ENCODE measurements at places on chromosomes 12 and 14. TPM values are rescaled to one million over a fixed set of nuclear protein-coding genes. Genes with fewer than 3 reads are reported as not detected.
A peak's percentile ranks its signal among the peaks of the same experiment; 100 is the strongest.

DNA sequence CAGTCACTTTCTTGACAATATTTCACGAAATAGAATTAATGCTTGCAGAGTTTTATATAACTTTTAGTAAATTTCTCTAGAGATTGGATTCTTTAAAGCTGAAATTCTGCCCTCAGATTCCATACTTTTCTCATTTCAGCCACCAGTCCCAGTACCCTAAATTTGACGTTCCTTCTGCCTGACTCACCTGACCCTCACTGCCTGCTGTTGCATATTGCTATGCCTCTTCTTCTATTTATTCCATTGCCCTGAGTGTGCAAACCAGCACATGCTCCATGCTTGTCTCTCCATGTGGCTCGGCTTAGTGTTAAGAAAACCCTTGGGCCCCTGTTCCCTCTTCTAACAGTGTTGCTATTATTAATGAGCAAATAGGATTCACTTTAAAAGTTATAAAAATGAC lies 533.3 kb downstream of the LRFN5 start:
- no peak for DNase-seq

DNA sequence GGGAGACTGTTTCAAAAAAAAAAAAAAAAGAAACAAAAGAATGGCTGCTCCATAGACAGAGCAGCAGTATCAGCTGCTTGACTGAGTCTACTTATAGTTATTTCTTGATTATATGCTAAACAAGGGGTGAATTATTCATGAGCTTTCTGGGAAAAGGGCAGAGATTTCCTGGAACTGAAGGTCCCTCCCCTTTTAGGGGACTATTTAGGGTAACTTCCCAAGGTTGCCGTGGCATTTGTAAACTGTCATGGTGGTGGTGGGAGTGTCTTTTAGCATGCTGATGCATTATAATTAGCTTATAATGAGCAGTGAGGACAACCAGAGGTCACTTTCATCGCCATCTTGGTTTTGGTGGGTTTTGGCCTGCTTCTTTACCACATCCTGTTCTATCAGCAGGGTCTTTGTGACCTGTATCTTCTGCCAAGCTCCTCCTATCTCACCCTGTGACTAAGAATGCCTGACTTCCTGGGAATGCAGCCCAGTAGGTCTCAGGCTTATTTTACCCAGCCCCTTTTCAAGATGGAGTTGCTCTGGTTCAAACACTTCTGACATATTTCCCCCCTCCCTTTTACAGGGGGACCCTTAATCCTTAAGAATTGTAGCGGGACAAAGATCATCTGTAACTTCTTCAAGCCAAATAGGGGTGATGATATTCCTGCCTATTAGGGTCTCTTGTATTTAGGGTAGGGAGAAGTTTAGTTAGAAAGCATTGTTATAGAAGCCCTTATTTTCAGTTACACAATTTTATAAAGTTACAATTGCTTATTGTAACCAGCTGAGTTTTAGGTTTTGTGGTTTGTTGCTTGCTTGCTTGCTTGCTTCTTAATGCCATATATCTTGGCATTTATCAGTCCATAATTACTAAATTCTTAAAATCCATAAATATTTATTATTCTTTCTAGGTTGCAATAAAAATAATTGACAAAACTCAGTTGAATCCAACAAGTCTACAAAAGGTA lies 42.5 kb downstream of the MARK3 start:
- peak; percentile 47 for DNase-seq

DNA sequence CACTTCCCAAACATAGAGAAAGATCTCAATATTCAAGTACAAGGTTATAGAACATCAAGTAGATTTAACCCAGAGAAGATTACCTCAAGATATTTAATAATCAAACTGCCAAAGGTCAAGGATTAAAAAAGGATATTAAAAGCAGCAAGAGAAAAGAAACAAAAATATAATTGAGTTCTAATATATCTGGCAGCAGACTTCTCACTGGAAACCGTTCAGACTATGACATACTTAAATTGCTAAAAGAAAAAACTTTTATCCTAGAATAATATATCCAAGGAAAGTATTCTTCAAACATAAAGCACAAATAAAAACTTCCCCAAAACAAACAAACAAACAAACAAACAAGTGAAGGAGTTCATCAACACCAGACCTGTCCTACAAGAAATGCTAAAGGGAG lies 92.4 kb downstream of the FSCB start:
- no peak for DNase-seq

GRCh38 chr12:76852106-76852505 lies 26.7 kb downstream of the CSRP2 start:
- DNase-seq: no peak

DNA sequence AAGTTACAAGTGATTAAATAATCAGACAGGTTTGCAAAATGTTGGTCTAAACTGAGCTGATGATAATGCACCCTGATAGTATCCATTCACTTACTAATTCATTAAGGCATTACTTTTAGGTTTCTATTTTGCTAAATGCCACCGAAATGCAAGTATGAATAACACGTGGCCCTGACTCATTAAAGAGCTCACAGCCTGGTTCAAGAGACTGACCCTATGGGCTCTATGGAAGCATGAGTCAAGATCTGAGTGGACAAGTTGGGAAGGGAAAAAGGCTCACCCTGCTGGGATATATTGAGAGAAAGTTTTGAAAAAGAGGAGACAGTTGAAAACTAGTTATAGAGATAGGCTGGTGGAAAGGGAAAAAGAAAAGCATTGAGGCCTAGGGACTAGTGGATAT lies 14.8 kb upstream of the LRRC9 start:
- no peak for DNase-seq

DNA sequence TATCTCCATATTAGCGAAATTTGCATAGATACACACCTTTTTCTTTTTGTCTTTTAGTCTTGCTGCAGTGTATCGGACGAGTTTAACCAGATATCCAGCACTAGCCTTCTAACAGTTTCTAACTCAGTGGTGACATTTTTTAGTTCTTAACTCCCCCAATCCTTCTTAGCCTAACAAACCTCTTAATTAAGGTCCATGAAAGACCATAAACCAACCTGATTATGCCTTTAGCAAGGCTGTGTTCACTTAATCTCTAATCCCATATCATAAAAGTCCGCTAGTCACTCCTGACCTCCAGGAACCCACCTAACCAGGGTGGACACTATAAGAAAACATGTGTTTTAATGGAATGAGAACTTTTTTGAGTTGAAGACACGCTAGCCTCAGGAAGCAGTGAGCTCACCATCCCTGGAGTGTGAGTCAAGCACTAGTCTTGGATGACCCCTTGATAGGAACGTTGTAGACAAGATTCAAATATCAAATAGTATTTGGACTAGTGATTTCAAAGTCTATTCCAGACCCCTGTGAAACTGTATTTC lies 9.5 kb downstream of the CDKN1B start:
- no peak for DNase-seq

GRCh38 chr12:114690267-114691135 lies 6.5 kb upstream of the TBX3 start:
- no peak for DNase-seq

GRCh38 chr12:3544296-3544965 lies 53.4 kb downstream of the PRMT8 start:
- no peak for DNase-seq

- DNase-seq: no peak
Measured at GRCh38 chr12:26919216-26919555, 18.6 kb downstream of the INTS13 start.

DNA sequence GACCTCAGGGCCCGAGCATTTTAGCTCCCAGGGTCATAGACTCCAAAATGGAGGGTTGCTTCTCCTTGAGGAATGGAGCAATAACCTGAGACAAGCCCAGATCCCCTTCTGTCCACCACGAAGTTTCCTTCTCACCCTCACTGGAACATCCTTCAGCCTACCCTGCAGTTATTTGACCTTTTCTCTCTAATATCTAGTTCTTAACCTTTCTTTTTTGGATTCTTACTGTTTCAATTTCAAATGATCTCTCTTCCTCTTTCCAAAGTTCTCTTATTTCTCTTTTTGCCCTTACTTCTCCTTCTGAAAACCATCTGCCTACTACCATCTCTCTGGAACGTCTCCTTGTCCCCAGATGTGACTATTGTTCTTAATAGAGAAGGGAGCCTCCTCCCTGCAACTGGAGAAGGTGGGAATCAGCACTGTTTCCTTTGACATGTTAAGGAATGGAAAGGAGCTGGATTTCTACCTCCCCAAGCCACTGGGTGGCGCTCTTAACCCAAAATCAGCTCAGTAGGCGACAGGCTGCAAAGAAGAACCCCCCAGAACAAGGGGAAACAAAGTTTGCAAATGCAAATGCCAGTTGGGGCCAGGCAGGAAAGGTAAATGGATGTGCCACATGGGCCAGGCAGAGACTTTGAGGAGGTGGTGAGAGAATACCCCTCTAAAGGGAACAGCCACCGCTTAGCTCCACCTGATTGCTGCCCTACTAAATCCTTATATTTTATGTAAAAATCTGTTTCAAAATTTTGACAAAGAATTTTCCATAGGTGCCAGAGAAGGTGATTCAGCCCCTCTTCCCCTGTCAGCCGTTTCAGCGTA lies 22.4 kb upstream of the PDE1B start:
- peak; percentile 69 for DNase-seq

GRCh38 chr12:89038831-89039512 lies 313.3 kb downstream of the DUSP6 start:
- DNase-seq: peak; percentile 30

DNA sequence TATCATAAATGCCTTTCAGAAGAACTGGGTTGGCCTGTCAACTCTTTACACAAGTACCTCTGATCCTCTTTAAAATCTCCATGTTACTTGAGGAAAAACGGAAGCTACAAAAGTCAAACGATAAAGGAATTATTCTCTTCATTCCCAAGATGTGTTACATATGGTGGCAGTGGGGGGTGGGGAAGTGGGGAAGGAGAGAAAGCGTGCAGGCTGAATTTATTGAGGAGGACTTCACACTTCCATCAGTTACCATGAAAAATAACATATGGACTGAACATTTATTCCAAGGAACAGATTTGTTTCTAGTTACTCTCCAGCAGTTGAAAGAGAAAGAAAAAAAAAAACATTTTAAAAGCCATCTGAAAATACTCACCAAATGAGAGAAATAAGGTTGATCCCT lies 474.4 kb upstream of the DCN start:
- no peak for DNase-seq

GRCh38 chr14:56119201-56119981 lies 1.2 kb downstream of the PELI2 start:
- peak; percentile 38 for DNase-seq

DNA sequence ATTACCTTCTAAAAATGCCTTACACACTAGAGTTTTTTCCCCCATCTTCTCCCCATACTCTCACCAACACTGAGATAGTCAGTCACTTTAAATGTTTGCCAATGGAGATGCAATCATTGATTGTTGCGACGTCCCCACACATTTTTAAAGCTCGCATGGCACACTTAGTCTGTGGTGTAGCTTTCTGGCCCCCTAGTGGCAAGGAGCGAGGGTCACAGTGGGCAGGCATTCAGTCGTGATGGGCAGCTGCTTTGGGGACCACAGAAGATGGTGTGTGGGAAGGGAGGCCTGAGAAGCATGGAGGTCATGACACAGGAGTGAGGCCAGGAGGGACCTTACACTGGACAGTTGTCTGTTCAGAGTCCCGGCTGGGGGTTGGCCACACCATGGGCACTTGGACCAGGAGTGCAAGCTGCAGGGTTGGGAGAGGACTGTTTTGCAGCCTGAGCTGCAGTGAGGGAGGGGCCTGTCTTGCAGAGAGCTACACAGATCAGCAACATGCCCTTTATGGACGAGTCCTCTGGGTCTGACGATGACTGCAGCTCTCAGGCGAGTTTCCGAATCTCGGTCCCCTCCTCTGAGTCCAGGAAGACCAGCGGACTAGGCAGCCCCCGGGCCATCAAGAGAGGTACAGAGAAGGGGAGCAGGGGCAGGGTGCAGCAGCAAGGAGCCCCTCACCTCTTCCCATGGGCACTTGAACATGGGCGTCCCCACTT lies 28.6 kb downstream of the PIGH start:
- DNase-seq: peak; percentile 56

- no peak for DNase-seq
Measured at GRCh38 chr12:32788405-32788804, 32.7 kb upstream of the YARS2 start.

GRCh38 chr12:122035292-122035691 lies 13.6 kb downstream of the BCL7A start:
- no peak for DNase-seq

GRCh38 chr14:68603533-68604360 lies 189.1 kb downstream of the ZFP36L1 start:
- DNase-seq: peak; percentile 42

DNA sequence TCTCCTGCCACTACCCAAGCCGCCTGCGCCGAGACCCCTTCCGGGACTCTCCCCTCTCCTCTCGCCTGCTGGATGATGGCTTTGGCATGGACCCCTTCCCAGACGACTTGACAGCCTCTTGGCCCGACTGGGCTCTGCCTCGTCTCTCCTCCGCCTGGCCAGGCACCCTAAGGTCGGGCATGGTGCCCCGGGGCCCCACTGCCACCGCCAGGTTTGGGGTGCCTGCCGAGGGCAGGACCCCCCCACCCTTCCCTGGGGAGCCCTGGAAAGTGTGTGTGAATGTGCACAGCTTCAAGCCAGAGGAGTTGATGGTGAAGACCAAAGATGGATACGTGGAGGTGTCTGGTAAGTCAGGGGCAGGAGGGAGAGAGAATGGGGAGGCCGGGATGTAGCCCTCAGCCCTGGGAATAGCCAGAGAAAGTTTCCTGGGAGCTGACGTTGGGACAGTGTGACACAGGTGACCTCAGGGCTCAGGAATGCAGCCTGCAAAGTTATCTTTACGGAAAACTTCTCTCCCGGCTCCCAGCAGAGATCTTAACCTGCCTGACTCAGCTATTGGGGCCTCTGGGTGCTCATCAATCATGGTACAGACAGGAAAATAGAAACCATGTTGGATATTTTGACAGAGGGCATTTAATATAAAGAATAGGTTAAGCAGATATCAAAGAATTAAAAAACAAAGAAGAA lies 747 bp downstream of the HSPB8 start:
- peak; percentile 46 for DNase-seq

DNA sequence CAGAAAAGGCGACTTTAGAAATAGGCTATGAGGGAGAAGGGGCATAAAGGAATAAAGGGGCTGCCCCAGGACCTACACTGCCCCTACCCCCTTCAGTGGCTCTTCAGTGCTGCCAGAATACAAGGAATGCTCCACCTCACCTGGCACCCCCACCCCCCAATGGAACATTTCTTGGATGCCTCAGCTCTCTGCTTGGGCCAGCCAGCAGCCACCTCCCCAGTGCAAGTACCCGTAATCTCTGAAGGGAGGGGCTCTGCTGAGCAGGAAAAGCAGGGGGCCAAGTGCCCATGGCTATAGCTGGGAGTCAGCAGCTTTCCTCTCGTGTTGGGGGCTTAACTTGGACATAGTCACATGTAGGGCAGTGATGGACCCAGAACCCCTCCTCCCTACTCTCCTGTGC lies 33.3 kb downstream of the BAZ2A start:
- DNase-seq: no peak

DNA sequence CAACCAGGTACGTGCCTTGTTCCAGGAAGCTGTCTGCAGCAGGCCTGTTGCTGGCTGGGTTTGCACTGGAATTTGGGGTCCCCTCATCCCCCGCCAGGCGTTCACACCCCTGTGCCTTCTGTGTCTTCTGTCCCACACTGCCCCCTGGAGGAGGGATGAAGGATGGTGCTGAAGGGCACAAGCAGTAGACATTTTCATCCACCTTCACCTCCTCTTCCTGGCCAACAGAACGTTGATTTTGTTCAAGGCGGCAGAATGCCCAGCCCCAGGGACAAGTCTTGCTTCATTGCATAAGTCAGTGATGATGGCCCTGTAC lies 122.1 kb downstream of the CALM1 start:
- DNase-seq: no peak

Gene OTOGL
- 0.10 TPM for total RNA-seq

Gene SERPINA10
- not detected for total RNA-seq

Gene ZNF891
- 3.7 TPM for total RNA-seq

Gene DCN
- 0.32 TPM for total RNA-seq

Gene LRP1-AS
- total RNA-seq: 1.1 TPM

Gene POMT2
- total RNA-seq: 27.0 TPM

Gene ZNF641
- total RNA-seq: 11.2 TPM

Data from SJCRH30 (cell line).